GM13976 (cell line): ENCODE measurements at places on chromosomes 12 and 14.

DNA sequence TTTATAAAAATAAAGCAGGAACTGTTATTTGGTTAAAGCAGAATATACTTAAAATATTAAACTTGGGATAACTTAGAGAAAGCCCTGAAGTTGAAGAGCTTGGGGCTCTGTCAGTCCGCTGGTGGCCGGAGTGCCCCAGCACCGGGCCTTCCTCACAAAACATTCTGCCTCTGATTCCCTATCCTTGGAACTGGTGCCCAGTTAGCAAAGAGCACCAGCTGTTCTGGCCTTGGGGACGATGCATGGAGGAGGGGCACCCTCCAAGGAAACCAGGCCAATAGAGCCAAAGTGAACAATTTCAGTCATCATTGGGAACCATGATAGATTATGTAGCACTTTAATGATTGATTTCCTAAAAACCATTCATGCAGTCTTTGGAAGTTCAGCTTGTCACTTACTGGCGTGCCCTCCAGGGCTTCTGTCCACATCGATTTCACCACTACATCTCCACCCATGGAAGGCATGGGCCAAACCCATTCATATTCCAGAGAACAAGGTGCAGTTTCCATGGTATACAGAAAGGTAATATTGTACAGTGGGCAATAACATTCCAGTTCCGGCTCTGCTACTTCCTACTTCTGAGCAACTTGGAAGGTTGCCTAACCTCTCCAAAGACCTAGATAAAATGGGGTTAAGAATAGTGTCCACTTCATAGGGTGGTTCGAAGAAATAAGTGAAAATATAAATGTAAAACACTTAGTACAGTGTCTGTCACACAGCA is 145.9 kb downstream of the ETV6 start:
- no peak for DNase-seq

- DNase-seq: peak; percentile 83
Observed at GRCh38 chr12:49288412-49288853, 6.5 kb upstream of the PRPH start.

- peak; percentile 90 for DNase-seq
Observed at GRCh38 chr14:88323523-88324199, 592 bp upstream of the KCNK10 start.

GRCh38 chr14:79166171-79166570 is 996.0 kb downstream of the NRXN3 start:
- DNase-seq: no peak
